ENCODE measurements at places on chromosomes 3 and 15. TPM values are rescaled to one million over a fixed set of nuclear protein-coding genes. Genes with fewer than 3 reads are reported as not detected.

GRCh38 chr3:43999728-44000319 lies 241.9 kb upstream of the TOPAZ1 start:
- peak overlapping the region; percentile 62 for H3K4me3 ChIP-seq
- H3K27me3 ChIP-seq, result peaks cover 91% of the 10 kb centered on the region
- peaks cover 34% of the 10 kb centered on the region for H3K4me1 ChIP-seq
- no peak overlapping the region for H3K27ac ChIP-seq

DNA sequence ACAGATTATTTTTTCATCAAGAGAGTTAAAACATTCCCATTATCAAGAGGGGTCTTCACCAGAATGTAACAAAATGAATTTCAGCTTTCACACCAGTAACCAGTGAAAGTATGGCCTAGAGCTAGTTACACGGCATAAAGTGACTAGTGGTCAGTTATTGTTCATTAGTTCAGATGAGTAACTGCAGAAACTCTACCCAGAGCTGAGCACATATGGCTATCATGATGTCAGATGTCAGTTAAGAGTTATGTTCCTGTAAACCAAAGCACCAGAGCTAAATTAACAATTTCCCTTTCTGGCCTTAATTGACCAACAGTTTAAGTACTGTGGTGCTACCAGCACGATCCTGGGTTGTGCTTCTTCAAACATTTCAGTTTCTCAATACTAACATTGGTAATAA lies 6.6 kb upstream of the MRPS25 start:
- H3K27ac ChIP-seq, result no peak overlapping the region
- H3K36me3 ChIP-seq, result peaks cover 22% of the 10 kb centered on the region
- no peak overlapping the region for H3K4me3 ChIP-seq
- no peaks in the 10 kb centered on the region for H3K27me3 ChIP-seq
- no peak for DNase-seq

GRCh38 chr15:35693286-35693685 lies 147.3 kb upstream of the DPH6 start:
- peaks cover 68% of the 10 kb centered on the region for H3K4me1 ChIP-seq
- H3K27ac ChIP-seq, result peak overlapping the region; percentile 95
- no peaks in the 10 kb centered on the region for H3K36me3 ChIP-seq
- no peak for DNase-seq
- no peaks in the 10 kb centered on the region for H3K27me3 ChIP-seq

DNA sequence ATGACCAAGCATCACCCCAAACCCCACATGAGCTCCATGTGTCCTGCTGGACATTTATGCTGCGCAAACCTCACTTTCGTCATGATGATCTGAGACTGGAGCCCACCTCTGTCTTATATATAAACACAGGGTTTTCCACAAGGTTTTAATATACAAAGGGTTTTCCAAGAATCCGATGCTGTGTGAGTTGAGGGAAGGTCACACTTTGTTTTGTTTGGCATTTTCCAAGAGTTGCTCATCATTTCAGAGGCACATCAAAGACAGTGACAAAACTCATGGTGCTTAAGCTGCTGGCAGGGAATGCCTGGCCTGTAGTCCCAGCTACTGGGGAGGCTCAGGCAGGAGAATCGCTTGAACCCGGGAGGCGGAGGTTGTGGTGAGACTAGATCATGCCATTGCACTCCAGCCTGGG lies 20.0 kb downstream of the EFCC1 start:
- no peak overlapping the region for H3K27ac ChIP-seq
- no peaks in the 10 kb centered on the region for H3K36me3 ChIP-seq
- H3K4me3 ChIP-seq, result no peak overlapping the region
- H3K4me1 ChIP-seq, result peaks cover 4% of the 10 kb centered on the region

DNA sequence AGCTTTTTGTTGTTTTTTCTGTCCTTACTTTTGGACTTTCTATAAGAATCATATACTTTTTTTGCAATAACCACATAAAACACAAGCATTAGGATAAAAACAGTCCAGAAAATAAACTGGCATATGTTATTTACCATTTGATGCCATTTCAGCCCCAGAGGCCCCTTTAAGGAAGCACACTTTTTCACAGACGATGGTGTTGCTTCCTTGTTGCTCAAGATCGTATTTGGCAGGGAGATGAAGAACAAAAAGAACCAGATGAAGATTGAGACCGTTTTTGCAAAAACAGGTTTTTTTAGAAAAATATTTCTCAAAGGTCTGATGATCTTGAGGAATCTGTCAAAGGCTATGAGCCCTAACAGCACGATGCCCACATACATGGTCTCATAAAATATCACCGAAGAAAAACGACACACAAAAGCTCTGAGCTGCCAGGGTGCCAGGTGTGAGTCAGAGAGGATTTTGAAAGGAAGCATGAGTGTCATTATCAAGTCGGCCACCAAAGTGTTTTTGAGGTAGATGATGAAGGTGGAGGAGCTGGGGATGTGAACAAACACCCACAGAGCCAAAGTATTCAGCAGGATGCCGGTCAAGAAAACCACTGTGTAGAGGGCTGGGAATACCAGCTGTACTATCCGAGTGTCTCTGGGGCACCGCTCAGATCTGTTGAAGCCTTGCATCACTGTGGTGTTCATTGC lies 902 bp downstream of the P2RY13 start:
- no peaks in the 10 kb centered on the region for H3K27me3 ChIP-seq
- no peaks in the 10 kb centered on the region for H3K36me3 ChIP-seq
- no peak overlapping the region for H3K27ac ChIP-seq
- no peaks in the 10 kb centered on the region for H3K4me1 ChIP-seq
- DNase-seq, result no peak

DNA sequence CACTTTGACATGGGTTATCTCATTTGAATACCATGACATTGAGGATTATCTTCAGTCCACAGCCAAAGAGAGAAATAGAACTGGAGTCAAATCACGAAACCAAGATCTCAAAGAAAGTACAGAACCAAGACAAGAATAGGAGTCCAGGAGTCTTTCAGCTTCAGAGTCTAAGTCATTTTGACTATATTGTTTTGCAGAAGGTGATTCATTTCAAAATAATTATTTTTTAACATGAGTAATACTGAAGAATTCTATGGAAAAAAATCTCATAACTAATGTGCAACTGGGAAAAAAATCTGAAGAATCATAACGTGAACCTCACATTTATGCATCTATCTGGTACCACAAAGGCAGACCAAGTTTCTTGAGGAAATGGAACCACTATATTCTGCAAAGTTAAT lies 60.3 kb downstream of the UBE3A start:
- H3K36me3 ChIP-seq, result peaks cover 35% of the 10 kb centered on the region
- DNase-seq, result no peak

SERPINI2 gene
- total RNA-seq, result not detected

DNA sequence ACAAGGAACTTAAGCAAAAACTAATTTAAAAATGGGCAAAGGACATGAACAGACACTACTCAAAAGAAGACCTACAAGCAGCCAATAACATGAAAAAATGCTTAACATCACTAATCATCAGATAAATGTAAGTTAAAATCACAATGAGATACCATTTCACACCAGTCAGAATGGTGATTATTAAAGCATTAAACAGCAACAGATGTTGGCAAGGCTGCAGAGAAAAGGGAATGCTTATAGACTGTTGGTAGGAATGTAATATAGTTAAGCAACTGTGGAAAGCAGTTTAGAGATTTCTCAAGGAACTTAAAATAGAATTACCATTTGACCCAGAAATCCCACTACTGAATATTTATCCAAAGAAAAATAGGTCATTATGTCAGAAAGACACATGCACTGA lies 482.2 kb downstream of the SQOR start:
- no peaks in the 10 kb centered on the region for H3K36me3 ChIP-seq
- peaks cover 51% of the 10 kb centered on the region for H3K27me3 ChIP-seq
- H3K27ac ChIP-seq, result no peak overlapping the region
- H3K4me3 ChIP-seq, result no peak overlapping the region

DNA sequence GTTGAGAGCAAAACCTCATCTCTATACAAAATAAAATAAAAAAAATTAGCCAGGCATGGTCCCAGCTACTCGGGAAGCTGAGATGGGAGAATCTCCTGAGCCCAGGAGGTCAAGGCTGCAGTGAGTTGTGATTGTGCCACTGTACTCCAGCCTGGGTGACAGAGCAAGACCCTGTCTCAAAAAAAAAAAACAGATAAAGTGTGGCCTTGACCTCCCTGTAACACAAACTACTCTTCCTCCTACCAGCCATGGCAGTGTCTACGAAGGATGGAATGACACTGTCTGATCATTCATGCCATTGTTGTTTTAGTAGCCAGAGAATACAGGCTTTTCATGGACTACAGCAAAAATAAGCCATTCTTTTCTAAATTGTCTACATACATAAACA lies 117.1 kb upstream of the IQSEC1 start:
- H3K4me3 ChIP-seq, result no peak overlapping the region
- no peak overlapping the region for H3K27ac ChIP-seq
- peaks cover 1% of the 10 kb centered on the region for H3K27me3 ChIP-seq
- no peak for DNase-seq
- H3K36me3 ChIP-seq, result no peaks in the 10 kb centered on the region

GOLGA8N gene
- total RNA-seq, result 9.9 TPM

DNA sequence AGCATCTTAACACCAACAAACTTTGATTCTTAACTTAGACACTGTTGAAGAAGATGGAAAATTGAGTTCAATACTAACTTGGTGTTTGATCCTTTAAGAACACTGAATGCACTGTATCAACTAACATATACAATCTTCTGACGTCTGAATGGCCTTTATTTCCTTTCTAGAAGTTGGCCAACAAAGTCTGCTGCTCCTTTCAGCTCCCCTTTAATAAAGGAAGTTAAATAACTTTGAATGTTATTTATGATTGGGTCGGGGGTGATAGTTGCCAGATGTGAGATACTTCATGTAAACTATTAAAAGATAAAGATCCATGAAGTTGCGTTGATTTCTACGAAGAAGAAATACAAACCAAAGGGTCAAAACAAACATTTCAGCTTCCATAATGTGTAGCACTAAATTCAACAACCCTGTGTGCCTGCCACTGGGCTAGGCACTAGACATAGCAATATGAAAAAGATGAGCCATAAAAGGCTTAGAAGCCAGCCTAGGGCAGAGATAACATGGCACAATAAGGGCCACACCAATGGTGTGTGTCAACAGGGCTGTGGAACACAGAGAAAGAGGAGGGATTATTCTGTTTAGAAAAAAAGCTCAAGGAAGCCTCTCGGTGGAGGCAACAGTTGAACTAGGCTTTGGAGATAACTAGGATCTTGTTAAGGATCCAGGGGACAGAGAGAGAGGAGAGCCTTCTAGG lies 337.8 kb downstream of the MECOM start:
- DNase-seq, result no peak
- peak overlapping the region; percentile 66 for H3K27ac ChIP-seq
- H3K4me3 ChIP-seq, result no peak overlapping the region
- peaks cover 60% of the 10 kb centered on the region for H3K4me1 ChIP-seq
- no peaks in the 10 kb centered on the region for H3K27me3 ChIP-seq

SMCO1 gene
- total RNA-seq, result not detected

GRCh38 chr3:67034371-67034770 lies 36.3 kb downstream of the KBTBD8 start:
- no peak overlapping the region for H3K27ac ChIP-seq
- H3K4me3 ChIP-seq, result no peak overlapping the region
- H3K36me3 ChIP-seq, result no peaks in the 10 kb centered on the region
- no peaks in the 10 kb centered on the region for H3K27me3 ChIP-seq
- no peak for DNase-seq
- H3K4me1 ChIP-seq, result peaks cover 26% of the 10 kb centered on the region

DNA sequence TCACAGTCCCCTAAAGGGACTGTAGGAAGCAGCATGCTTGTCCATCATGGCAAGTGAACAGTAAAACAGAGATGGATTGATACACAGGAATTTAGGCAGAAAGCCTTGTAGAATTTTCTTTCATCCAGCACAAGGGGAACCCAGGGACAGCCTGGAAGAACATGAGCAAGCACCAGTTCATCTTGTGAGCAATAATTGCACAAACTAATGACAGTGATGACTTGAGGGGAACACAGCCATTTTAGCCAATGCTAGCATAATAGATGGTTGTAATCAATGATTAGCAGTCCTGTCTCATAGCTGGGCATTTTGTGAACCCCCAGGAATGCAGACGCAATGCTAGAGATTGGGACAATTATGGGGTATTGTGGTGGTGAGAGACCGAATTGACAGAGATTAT lies 6.7 kb downstream of the CD200 start:
- DNase-seq, result no peak
- peaks cover 22% of the 10 kb centered on the region for H3K36me3 ChIP-seq
- no peak overlapping the region for H3K27ac ChIP-seq

- no peak for DNase-seq
- peaks cover 44% of the 10 kb centered on the region for H3K36me3 ChIP-seq
- no peaks in the 10 kb centered on the region for H3K4me1 ChIP-seq
- H3K4me3 ChIP-seq, result no peak overlapping the region
- H3K27me3 ChIP-seq, result no peaks in the 10 kb centered on the region
These were observed 74.7 kb upstream of the ACKR4 start for GRCh38 chr3:132522353-132522752.

DNA sequence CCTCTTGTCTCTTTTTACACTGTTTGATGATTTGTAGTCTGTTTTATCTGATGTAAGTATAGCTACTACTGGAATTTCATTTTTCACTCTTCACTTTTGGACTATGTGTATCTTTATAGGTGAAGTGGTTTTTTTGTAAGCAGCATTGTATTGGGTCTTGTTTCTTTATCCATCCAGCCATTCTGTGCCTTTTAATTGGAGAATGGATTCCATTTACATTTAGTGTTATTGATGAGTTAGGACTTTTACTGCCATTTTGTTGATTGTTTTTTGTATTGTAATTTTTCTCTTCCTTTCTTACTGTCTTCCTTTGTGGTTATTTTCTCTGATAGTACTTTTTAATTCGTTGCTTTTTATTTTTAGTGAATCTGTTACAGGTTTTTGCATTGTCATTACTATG lies 54.5 kb downstream of the RNF13 start:
- no peak overlapping the region for H3K4me3 ChIP-seq
- no peaks in the 10 kb centered on the region for H3K4me1 ChIP-seq
- no peak overlapping the region for H3K27ac ChIP-seq
- peaks cover 53% of the 10 kb centered on the region for H3K36me3 ChIP-seq

GRCh38 chr3:44184319-44184953 lies 57.2 kb upstream of the TOPAZ1 start:
- H3K4me3 ChIP-seq, result no peak overlapping the region
- H3K27me3 ChIP-seq, result peaks cover 46% of the 10 kb centered on the region
- H3K36me3 ChIP-seq, result no peaks in the 10 kb centered on the region
- no peak for DNase-seq

GRCh38 chr3:186273586-186273985 lies 88.4 kb downstream of the DGKG start:
- no peak for DNase-seq
- no peaks in the 10 kb centered on the region for H3K36me3 ChIP-seq
- no peaks in the 10 kb centered on the region for H3K4me1 ChIP-seq
